ENCODE measurements at places on chromosomes 4 and X. TPM values are rescaled to one million over a fixed set of nuclear protein-coding genes. Genes with fewer than 3 reads are reported as not detected.

DNA sequence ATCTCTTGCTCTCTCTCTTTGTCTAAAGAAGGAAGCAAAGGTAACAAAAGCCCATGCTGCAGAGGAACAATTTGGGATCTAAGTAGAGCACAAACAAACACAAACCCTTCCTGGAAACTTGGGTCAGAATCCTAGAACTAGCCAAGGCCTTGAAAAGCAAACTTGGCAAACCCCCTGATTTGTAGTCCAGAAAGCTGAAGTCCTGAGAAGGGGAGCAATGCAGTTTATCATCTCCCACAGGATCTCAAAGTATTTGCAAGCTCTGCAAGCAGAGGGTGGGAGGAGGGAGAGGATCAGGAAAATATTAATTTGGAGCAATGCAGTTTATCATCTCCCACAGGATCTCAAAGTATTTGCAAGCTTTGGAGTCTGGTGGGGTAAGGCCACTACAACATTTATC, 379.5 kb upstream of the FGF13 start:
- peak; percentile 84 for DNase-seq

Gene BMPR1B
- 9.1 TPM for polyA plus RNA-seq

Gene MOB1B
- 27.9 TPM for polyA plus RNA-seq

DNA sequence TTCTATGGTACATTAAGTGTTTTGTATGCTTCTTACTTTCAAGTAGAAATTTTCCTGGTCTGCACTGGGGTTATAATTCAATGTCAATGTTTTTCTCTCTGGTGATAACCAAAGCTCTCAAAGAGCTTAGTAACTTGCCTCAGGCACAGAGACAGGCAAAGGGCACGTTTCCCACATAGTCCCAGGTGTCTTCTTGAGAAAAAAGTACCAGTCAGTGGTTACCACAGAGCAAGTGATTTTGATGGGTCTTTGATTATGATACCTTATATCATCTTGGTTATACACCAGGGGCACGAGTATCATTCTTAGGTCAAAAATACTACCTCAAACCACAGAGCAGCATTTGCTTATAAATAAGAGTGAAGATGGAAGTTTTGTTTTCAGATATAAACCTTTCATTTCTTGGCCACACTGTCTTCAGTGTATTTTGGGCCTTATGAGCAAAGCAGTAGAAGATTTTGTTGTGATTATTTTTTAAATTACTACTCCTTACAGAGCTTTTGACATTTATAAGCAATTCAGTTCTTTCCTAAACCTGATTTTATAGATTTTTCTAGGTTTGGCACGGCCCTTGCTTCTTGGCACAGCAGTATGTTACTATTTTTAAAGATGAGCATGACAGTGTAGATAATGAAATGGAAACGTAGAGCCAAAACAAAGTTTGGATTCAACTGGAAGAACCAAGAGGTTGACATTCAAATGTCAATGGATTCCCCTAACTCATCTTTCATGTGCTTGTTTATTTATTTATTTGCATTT, 85.3 kb upstream of the TLL1 start:
- peak; percentile 66 for DNase-seq

Gene ARHGEF38
- polyA plus RNA-seq: 0.86 TPM

GRCh38 chr4:82618103-82618720, 56.4 kb upstream of the TMEM150C start:
- peak; percentile 33 for DNase-seq

- DNase-seq: peak; percentile 54
Observed at GRCh38 chr4:47926667-47927258, 12.4 kb upstream of the NFXL1 start.

DNA sequence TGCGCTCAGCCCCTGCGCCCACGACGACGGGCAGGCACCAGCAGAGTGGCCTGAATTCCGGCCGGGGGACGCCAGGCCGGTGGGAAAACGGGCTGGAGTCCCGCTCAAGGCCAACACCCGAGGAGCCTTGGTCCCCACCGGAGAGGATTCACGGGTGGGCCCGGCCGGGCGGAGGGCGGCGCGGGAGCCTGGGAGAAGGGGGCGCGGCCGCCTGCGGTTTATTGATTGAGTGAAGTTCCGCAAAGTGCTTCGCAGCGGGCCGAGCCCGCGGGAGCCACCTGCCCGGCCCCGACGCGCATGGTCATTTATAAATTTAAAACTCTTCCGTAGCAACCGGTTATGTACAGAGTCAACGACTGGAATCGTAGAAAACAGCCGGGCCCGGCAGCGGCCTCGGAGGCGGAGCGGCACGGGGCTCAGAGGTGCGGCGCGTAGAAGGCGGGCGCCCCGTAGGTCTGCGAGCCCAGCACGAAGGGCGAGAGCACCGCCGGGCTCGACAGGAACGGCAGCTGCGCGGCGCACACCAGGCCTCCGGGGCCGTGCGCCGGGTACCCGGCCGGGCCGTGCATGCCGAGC, 3.6 kb downstream of the NKX1-1 start:
- DNase-seq: no peak

Gene RIPPLY1
- 0.35 TPM for polyA plus RNA-seq

Gene TIGD4
- polyA plus RNA-seq: 6.2 TPM

Gene CC2D2A
- polyA plus RNA-seq: 18.1 TPM

DNA sequence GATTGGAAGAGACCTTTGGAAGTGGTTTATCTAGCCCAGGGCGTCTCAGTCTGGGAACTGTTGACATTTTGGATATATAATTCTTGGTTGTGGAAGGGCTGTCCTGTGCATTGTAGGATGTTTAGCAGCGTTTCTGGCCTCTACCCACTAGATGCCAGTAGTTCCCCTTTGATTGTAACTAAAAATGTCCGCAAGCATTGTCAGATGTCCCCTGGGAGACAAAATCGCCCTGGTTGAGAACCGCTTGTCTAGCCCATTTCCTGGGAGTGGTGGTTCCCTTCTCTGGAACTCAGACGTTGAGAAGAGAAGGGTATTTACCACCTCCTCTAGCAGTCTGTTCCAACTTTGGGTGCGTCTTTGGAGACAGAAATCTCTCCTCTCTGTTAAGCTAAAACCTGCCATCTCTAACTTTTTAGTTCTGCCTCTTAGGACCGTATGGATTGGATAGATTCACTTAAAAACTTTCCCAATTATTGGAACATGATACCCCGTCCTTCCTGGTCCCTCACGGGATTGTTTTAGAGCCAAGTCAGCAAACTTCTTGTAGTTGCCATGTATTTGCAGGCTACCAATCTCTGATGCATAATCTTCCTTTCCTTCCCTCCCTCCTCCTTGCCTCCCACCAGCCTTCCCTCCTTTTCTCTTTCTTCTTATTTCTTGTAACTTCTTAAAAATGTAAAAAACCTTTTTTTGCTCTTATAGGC, 13.9 kb downstream of the TMEM165 start:
- DNase-seq: peak; percentile 51

Gene TMEM164
- 23.4 TPM for polyA plus RNA-seq

DNA sequence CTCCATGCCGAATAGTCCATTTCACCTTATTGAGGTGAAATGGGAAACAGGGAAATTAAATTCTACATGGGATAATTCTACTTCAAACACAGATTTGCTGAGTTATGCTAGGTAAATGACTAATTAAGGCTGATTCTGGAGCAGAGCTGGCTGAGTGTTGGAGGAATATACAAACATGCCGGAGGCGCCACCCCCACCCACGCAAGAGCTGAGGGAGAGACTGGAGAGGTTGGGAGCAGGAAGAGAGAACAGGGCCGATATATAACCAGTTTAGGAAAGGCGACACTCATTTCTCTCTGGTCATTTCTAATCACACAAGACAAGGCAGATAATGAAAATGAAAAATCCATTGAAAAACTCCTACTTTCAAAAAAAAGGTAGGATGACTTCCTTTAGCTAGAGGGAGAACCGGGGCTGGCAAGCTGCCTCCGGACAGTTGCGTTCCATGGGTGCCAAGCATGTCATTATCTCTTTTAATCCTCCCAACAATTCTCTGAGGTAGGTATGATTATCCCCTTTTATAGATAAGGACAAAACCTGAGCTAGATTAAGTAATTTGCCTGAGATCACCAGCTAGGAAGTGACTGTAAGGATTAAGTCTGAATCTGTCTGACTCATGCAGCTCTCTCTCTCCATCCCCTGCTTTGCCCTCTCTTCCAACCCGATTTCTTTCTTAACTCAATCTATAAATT, 27.6 kb upstream of the CFAP299 start:
- no peak for DNase-seq
